ENCODE measurements at places on chromosomes 6 and 20.

GRCh38 chr6:140490081-140490480 lies 1115.6 kb upstream of the CITED2 start:
- no peak for DNase-seq

GRCh38 chr6:132400883-132401617 lies at the start of gene MOXD1:
Gene MOXD1 (minus strand): TSS chr6:132401475. CDS start chr6:132401426, 49 bp downstream.
- no peak for DNase-seq

- DNase-seq, result peak; percentile 70
Measured at GRCh38 chr6:106591111-106591825, 38.0 kb downstream of the RTN4IP1 start.

DNA sequence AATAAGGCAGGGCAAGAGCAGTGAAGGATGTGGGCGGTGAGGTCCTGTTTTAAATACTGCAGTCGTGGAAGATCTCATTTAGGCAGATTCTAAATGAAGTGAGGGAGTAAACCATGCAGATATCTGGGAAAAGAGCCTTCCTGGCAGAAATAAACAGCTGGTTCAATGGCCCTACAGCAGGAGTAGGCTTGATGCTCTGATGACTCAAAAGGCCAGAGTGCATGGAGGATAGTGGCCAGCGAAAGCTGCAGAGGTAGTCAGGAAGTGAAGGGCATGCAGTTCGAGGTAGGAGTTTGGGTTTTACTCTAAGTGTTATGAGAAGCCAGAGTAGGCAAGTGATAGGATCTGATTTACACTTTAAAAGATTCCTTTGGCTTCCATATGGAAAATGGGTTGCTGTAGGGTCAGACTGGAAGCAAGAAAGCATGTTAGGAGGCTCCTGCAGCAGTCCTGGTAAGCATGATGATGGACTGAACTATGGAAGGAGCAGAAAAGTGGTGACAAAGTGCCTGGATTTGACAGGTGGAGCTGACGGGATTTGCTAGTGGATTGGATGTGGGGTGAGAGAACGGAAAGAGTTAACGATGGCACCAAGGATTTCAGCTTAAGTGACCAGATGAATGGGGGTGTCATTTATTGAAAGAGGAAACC lies 150.0 kb downstream of the GJA10 start:
- no peak for DNase-seq

GRCh38 chr20:17619351-17620093 lies 49.6 kb downstream of the DSTN start:
- DNase-seq, result no peak

DNA sequence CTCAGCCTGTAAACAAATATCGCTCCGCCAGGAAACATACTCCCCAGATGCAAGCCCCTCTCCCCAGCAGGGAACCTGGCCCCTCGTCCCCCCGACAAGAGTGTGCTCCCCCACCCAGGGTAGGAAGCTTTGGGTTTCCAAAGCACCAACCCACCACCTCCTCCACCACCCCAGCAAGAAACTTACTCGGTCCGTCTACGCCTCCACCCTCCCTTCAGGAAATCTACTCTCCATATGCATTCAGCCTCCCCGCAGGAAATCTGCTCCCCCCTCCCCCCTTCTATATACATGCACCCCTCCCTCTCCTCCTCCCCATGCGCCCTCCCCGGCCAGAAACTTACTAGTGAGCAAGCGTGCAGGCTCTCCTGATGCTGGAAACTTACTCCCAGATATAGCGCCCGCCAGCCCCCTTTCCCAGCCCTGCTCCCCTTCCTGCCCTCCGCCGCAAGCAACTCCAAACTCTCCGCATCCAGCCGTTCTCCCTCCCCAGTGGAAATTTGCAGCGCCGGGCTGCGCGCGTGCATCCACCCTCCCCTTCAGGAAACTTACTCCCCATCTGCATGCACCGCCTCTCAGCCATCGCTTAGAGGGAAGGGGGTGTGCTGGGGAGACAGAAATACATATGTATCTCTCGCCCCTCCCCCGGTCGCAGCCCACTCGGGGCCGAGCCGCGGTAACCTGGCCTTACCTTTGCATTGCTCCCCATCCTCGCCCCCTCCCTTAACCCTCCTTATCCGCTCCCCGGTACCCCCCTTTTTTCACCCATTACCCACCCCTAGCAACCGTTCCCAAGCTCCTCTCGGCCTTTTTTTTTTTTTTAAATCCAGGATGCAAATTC lies at the start of gene TRERF1:
Gene TRERF1 (minus strand): TSS at position 594 of the 838 bp plus-strand sequence. CDS start 182,336 bp downstream, outside the sequence.
- DNase-seq, result no peak

- no peak for DNase-seq
Measured at GRCh38 chr6:164013480-164014208, 599.1 kb downstream of the QKI start.

DNA sequence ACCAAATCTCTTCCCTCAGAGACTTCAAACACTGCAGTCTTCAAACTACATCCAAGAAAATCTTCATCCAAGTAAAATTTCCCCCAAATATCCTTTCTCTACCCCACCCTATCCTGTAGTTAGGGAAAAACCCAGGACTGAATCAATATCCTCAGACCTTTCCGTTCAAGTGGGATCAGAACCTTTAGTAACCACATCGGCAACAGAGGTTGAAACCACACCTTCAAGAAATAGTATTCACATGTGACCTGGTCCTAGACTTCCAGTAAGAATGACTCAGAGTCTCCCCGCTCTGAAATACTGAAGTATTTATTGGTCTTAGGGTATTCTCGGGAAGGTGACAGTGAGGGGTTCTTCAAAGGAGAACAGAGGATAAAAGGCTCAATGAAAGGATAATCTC lies 8.7 kb downstream of the HLA-DPA1 start:
- no peak for DNase-seq

GRCh38 chr6:34226731-34227586 lies 9.7 kb upstream of the HMGA1 start:
- DNase-seq, result no peak

DNA sequence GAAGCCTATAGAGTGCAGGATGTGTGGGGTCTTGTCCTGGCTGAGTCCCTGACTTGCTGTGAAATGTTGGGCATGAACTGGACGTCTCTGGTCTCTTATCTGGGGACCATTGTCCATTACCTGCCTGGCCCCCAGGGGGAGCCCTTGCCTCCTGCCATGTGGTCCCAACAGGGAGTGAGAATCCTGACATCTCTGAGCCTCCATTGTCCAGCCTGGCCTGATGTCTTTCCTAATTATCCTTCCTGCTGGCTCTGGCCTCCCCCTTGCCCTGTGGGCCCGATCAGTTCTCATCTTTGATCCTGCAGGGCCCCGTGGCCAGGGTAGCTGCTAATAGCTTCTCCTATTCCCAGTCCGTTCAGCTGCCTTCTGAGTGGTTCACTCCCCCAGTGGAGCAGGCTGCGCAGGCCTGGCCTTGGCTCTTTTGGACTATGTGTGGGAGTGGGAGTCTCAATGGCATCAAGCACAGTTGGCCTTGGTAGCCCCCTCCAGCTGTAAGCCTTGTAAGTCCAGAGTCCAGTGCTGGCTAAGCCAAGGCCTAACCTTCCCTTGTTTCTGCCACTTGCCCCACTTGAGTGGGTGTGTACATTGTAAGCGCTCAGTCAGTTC lies 77.9 kb upstream of the RALY start:
- no peak for DNase-seq

GRCh38 chr6:131565056-131565455 lies 8.0 kb upstream of the ARG1 start:
- DNase-seq, result no peak

GRCh38 chr20:7496394-7496991 lies 443.8 kb downstream of the HAO1 start:
- DNase-seq, result peak; percentile 56

DNA sequence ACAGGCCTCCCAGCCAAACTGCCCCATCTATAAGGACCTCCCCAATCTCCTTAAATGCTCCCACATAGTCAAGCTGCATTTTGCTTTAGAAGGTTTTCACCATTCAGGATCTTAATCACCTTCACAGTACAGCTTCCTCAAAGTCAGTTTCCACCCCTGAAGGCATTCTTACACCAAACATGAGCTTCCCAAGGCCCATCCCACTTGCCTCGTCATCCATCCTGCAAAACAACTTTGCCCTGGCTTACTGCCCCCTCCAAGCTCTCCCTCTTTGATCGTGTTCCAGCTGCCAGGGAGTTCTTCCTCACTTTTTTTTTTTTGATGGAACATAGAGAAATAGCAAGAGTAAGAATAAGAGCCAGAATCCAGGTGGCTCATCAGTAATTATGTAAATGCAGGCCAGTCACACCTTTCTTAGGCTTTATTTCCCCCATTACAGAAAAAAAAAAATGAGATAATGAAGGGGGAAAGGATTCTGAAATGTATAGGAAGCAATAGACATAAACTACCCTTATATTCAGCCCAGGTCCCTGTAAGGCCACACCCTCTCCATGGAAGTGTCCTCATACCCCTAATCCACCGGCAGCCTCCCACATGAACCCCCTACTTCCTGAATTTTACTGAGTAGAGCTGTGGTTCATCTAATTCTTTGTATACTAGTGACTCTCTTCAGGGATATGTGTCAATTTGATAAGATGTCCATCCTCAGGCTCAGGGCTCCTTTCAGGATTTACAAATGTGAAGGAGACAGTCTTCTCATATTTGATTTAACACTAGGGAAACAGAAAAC lies 12.7 kb downstream of the TRIM27 start:
- DNase-seq, result no peak

DNA sequence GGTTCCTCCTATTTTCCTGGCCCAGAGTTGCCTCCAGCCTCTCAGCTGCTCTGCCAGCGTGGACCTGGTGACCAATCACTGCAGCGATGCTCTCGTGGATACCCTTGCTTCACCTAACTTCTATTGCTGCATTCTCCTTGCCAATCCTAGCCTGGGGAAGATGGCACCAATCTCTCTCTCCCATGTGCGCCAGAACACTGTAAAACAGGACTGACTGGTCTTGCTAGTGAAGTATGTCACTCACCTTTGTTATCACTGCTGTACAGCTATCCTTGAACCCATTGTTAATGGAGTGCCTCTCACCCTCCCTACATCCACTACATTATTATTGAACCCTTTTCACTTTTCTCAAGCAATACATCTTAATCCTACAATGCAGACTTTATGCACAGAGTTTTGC lies 80.1 kb downstream of the LYRM4 start:
- DNase-seq, result no peak

- DNase-seq, result no peak
Measured at GRCh38 chr20:25686081-25687067, 10.3 kb downstream of the ZNF337 start.

GRCh38 chr6:53358440-53359094 lies 9.8 kb upstream of the ELOVL5 start:
- DNase-seq, result no peak

GRCh38 chr20:57080796-57081195 lies 185.6 kb downstream of the BMP7 start:
- DNase-seq, result no peak

- DNase-seq, result no peak
Measured at GRCh38 chr6:22102671-22103070, 194.2 kb downstream of the PRL start.

- DNase-seq, result no peak
Measured at GRCh38 chr6:133241901-133242636, 912 bp downstream of the EYA4 start.

DNA sequence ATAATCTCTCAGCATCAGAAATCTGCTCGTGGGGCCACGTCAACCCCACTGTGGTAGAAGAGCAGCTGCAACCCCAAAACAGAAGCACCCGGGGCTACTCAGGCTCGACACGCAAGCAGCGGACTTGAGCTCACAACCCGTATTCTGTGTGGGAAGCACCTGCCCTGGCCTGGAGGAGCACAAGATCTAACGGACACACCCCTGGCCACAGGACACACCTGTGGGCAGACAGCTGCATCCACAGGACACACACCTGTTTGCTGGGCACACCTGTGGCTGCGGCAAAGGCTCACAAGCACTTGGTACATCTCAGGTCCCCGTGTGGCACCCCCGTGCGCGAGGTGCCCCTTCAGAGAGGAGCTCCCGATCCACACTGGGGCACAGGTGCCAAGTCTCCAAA lies 36.5 kb downstream of the ZBTB46 start:
- no peak for DNase-seq

GRCh38 chr6:156777577-156778453 lies 637 bp downstream of the ARID1B start:
- DNase-seq, result no peak

DNA sequence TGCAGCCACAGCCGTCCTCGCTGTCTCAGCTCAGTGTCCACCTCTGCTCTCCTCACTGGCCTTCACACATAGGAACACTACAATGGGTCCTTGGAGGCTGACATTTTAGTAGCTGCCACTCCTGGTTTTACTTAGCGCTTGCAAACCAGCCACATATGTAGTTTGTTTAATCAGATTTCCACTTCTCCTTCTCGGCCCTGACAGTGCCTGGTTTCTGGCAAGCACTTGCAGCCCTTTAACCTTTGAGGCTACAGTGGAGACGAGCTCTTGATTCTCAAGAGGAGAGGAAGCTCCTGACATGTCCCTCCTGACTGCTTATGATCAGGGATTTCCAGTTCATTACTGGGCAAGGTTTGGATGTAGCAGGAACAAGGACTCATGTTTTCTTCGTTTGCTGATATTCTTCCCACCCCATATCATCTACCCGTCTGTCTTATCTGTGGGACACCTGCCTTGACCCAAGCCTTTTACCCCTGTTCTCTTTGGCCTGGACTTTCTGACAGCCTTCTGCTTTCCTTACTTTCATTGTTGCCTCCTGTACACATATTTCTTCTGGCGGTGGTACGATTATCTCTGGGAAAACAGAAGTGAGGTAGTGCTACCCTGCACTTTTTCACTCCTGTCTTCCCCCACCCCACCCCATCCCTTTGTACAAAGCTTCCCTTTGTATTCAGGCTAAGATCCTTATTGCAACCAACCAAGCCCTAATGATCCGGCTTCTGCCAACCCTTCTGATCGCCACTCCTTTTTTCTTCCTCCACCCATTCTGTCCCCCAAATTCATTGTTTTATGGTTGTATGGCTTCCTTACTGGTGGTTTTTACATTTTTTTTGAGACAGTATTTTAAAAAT lies 31.2 kb downstream of the CEP43 start:
- DNase-seq, result no peak

DNA sequence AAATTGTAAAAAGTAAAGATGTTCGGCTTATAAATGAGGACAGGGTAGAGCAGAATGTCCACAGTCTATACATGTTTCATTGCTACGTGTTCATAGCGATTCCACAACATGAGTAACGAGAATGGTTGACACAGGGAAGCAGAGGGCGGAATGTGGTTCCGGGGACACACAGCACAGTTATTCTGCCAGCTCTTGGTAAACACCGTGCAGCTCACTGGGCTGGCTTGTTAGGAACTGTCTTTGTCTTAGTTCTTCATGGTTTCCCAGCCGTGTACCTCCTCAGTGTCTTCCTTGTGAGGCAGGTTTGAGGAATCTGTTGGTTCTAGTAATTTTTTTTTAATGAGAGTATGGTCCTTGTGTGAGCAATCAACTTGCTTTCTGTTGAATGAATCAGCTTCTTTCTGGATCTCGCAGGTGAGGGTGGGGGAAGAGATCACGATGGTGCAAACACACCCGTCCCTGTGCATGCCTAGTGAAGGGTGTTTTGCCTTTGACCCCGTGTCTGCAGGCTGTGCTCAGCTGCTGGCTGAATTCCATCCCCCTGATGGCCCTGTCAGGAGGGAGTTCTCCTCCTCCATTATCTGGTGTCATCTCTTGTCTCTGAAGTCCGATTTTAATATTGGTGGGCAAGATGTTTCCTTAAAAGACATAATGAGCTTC lies 168.2 kb downstream of the SMOC2 start:
- no peak for DNase-seq

- no peak for DNase-seq
Measured at GRCh38 chr20:16035576-16035975, 537.7 kb downstream of the KIF16B start.
